ENCODE measurements at places on chromosomes 11 and 22.

DNA sequence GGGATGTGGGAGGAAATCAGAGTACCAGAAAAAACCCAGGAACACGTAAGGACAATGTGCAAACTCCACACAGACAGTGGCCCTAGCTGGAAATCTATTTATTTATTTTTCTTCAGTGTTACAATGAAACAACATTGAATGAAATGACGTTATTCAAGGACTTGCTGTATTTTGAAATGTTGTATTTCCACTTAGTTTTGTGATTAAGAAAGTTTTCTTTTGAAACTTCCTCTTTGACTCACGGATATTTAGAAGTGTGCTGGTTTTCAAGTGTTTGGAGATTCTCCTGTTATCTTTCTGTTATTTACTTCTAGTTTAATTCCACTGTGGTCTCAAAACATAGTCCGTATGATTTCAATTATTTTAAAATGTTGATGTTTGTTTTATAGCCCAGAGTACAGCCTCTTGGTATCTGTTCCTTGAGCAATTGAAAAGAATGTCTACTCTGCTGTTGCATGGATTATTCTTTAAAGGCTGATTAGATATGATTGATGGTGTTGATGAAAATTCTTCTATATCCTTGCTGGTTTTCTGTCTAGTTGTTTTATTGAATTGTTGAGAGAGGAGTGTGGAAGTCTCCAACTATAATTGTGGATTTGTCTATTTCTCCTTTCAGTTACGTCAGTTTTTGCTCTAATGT, 141.0 kb downstream of the ARHGAP20 start:
- DNase-seq = no peak

DNA sequence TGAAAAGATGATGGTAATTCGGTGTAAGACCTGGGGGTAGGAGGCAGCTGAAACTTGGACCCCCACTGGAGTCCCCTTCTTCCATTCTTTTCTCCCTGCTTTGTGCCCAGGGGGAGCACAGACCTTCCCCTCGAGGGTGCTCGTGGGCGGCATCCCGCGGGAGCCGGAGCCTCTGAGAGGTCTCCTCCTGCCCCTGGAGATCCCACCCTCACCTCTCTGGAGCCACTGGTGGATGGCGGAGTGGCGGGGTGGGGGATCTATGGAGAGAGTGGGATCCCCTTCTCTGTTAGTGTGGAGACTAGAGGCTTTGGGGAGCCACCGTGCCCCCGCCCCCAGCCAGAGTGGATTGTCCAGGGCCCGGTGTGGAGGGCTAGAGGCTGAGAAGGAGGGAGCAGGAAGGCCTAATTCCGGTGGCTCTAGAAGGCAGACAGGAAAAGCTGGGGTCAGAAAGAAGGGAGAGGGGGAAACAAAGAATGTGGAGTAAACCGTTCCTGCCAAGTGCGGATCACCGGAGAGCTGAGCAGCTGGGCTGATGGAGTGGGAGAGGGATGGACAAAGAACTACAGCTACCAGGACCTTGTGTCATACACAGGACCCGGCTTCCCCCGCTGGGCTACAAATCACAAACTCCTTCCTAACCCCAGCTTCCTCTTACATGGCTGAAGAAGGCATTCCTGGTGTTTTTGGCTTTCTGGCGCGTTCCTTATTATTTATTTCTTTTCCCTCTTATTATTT, 41.9 kb downstream of the KCNJ1 start:
- no peak for DNase-seq

GRCh38 chr11:123085497-123085896, 23.6 kb upstream of the HSPA8 start:
- DNase-seq = no peak

DNA sequence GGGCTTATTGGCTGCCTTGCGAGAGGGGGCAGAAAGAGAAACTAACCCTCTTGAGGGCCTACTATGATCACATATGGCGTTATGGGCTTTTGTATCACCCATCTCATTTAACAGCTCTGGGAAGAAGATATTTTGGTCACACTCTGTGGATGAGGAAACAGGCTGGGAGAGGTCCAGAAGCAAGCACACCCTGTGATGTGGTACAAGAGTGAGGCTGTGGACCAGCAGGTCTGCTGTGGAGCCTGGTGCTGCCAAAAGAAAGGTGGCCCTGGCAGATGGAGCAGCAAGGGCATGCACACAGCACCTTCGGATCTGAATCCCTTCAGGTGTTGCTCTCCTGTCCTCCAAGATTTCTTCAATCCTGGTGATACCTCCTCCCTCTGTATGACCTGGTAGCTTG, 64.1 kb downstream of the KCNC1 start:
- DNase-seq = no peak

- no peak for DNase-seq
Observed at GRCh38 chr22:33247758-33248157, 189.6 kb upstream of the SYN3 start.

GRCh38 chr11:1468002-1468401, 18.6 kb downstream of the MOB2 start:
- no peak for DNase-seq

- no peak for DNase-seq
Observed at GRCh38 chr11:130522284-130522961, 74.0 kb downstream of the ADAMTS15 start.

- no peak for DNase-seq
Observed at GRCh38 chr11:68431984-68432645, 28.4 kb upstream of the PPP6R3 start.
